ENCODE measurements at places on chromosomes 3 and 15.

GRCh38 chr3:104214277-104214676 lies 1152.4 kb upstream of the ALCAM start:
- no peak for DNase-seq

DNA sequence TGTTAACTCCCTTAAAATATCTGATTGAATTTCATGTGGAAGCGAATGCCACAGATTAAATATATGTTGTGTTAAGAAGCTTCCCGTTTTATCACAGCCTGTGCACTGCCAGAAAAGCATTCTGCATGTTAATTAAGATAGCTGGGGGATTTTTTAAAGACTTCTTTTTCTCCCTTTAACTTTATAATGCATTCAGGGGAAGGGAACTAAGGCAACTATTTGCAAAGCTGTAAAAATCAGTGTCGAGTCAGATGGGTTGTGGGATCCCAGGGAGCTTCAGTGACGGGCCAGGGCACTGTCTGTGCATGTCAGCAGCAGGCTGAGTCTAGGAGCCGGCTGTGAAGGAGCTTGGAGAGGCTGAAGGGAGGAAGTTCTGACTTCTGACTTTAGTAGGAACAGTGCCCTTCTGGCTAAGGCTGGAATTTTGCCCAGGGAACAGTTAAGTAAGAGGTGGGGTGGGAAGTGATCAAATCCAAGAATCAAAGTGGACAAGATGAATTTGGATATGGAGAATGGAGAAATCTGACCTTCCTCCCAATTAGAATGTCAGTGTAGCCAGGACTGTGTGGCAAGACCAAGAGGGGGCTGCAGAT lies 77.7 kb downstream of the ABHD5 start:
- DNase-seq, result peak; percentile 30

DNA sequence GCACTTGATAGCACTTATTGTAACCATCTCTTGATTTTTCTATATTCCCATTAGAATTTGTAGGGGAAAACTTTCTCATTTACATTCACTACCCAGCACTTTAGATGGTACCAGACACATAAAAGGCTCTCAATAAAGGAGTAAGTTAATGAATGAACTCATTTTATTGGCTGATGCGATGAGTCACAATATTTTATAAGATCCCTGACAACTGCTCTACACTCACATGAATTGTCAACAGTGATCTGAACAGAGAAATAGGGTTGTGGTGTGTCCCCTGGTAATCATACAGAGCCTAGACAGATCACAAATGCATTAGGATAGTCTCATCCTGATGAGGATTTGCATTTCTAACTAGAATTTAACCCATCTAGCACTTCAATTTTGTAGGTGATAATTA lies 567.6 kb upstream of the ARPP21 start:
- no peak for DNase-seq

GRCh38 chr15:71379893-71380292 lies 264.6 kb downstream of the THSD4 start:
- DNase-seq, result no peak

DNA sequence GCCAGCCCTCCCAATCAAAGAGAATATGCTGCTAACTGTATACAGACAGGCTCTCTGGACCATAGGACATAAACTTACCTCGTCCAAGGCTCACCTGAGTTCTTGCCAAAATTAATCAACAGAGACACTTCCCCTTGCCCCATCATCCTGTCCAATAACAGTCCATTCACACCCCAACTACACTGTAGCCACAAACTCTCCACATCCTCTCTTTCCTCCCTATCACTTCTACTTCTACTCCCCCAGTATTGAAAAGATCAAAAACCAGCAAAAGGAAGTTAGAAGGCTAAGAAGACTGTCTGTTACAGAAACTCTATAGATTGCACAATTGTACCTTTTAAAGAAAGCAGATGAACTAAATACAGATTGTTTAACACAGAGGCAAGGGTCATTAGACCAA lies 133.5 kb upstream of the STT3B start:
- no peak for DNase-seq

DNA sequence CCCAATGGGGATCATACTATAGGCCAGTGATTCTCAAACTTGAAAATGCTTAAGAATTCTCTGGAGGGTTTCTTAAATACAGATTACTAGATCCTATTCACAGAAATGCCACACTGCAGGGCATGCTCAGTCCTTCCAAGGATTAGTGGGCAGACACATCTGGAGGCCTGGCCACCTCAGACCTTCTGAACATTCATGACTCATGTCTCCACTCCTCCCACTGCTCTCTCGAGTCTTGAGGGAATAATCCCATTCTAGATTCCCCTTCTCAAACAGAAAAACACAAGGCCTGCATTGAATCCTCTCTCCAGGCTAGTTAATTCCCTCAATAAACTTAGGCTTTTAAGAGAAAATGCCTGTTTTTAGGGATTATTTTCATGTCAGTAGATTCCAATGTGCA lies 22.1 kb downstream of the ZNF621 start:
- DNase-seq, result no peak

- DNase-seq, result peak; percentile 86
Observed at GRCh38 chr3:23051240-23052140, 151.6 kb upstream of the UBE2E2 start.

- DNase-seq, result peak; percentile 4
Observed at GRCh38 chr3:123272547-123272946, 70.8 kb downstream of the SEC22A start.

DNA sequence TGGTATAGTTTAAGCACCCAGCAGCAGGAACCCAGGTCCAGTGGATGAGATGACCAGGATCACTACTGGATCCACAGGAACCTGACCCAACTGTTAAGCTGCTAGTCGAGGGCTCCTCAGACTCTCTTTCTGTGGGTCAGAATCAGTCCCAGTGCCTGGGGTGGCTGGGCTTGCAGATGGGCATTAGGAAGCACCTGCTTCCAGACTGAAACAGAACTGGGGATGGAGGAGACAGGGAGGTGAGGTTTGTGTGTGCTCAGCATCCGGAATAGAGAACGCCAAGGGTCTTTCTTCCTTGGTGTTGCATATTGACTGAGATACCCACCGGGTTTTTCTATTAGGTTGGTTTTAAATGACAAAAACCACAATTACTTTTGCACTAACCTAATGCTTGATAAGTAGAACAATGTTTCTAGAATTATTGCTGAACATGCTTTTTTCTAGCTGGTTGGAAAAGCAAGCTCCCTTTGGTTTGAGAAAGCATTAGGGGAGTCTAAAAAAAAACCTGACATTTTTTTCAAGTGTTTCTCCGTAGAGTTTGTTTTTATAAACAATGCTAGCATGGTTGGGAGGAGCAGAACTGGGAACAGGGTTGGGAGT lies 779 bp downstream of the ST3GAL6 start:
- no peak for DNase-seq

GRCh38 chr15:25771338-25771706 lies 91.8 kb downstream of the ATP10A start:
- DNase-seq, result no peak

- no peak for DNase-seq
Observed at GRCh38 chr15:25183581-25184251, 228.9 kb downstream of the SNRPN start.

GRCh38 chr3:172929451-172929850 lies 178.9 kb downstream of the ECT2 start:
- no peak for DNase-seq

DNA sequence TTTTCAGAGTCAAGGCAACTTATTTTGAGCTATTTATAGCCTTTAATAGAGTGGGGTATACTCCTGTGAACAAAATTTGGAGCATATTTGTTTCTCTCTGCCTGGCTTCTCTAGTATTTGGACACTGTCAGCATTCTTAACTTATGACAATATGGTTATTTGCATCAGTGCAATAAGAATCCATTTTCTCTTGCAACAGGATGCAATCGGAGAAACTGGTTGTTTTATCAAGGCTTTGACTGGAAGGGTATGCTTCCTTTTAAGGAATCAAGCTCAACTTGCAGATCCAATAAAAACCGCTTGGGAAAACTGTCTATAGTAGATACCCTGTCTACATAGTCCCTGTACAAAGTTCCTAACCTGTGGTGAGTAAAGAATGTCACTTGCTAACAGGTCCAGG lies 106.7 kb downstream of the DPH6 start:
- DNase-seq, result no peak

DNA sequence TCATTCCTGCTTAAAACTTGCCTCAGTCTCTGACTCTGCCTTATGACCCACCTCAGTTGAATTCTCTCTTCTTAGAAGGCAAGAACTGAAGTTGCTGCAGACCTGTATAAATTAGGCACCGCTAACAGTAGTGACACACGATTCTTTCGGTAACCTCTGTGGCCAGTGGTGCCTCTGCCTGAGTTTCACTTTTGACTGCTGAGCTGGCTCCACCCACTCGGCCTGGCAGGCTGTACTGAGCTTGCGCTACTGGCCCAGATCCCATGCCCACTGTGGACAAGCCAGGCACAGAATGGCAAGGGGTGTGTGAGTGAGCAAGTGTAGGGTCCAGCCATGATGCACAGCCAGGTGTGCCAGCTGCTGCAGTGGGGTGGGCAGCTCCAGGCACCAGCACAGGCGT lies 19.1 kb upstream of the EIF1B start:
- peak; percentile 17 for DNase-seq

DNA sequence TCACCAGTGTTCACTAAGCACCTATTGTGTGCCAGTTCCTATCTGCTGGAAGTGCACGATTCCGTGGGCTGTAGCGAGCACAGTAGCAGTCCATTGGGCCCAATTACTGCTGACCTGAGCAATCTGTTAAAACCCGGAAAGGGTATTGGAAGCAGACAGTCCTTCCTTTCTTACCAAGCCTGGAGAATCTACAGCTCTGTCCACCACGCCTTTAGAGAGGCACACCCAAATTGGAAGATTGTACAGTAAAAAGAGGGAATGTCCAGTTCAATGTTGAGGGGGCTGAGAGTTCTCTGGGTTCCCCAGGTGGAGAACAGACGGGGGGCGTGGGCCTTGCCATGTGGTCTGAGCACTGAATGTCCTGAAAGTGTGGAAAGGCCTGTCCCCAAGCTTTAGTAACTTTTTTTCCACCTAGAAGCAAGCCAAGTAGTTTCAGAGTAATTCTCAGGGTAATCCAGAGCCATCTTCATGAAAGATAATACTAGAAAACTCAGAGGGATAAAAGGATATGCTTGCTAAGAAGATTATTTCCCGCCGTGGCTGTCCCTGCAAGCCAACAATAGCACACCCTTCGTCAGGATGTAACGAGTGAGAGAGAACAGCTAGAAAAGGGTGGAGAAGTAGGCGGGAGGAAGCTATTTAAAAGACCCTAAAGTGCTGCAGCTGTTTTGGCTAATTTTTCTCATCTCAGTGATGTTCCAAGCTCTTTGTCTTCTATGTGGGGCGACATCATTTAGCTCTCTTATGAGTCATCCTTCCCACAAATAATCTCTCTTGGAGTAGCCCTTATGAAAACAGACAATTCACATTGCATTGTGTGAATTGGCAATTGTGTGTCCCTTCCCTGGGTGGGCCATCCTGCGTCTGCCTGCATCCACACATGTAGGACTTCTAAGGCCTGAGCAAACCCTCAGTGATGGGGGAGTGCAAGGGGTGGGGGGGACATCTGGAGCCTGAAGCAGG lies 181.0 kb downstream of the ATG7 start:
- DNase-seq, result peak; percentile 26

Data from suppressor macrophage treated with lipopolysaccharide for 1 hour (primary cell).